ENCODE measurements at places on chromosomes 2 and 18.

GRCh38 chr2:105655244-105655643 is 89.5 kb upstream of the NCK2 start:
- no peak for DNase-seq

DNA sequence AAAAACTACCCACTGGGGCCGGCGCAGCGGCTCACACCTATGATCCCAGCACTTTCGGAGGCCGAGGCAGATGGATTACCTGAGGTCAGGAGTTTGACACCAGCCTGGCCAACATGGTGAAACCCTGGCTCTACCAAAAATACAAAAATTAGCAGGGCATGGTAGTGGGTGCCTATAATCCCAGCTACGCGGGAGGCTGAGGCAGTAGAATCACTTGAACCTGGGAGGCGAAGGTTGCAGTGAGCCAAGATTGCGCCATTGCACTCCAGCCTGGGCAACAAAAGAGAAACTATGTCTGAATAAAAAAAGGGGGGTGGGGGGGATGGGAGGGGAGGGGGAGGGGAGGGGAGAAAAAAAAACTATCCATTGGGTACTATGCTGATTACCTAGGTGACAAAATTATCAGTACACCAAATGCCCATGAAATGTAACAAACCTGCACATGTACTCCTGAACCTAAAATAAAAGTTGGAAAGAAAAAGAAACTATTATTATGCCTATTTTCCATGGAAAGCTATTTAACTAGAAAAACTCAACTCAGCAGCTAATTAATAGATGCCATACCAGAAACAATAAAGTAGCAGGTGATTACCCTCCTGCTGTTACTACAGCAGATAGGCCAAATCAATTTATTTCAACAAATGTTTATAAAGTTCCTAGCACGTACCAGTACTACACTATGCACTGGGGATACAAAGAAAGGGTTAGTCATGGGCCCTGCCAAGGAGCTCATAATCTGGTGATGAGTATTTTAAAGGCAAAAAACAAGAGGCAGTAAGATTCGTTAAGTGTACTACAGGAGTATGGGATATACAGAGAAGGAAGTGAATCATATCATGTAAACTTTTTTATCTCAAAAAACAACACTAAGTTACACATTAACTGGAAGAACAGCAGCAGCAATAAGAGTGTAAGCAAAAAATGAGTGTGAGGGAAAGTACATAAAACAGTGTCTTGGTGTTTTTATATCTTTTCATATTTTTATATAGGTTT is 112.8 kb upstream of the SLC39A10 start:
- DNase-seq = no peak

GRCh38 chr2:166573391-166573790 is 79.3 kb upstream of the SCN7A start:
- DNase-seq = no peak

DNA sequence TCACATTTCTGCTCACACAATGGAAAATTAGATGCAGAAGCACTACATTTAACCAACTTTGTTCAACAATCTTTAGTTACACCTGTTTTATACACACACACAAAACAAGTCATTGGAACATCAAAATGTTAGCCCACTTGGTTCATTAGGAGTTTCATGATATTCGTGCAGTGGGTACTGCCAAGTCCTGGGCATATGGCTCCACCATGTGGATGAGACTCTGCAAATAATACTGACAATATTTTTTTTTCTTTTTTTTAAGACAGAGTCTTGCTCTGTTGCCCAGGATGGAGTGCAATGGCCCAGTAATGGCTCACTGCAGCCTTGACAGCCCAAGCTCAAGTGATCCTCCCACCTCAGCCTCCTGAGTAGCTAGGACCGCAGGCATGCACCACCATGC is 34.5 kb upstream of the GRB14 start:
- DNase-seq = no peak

DNA sequence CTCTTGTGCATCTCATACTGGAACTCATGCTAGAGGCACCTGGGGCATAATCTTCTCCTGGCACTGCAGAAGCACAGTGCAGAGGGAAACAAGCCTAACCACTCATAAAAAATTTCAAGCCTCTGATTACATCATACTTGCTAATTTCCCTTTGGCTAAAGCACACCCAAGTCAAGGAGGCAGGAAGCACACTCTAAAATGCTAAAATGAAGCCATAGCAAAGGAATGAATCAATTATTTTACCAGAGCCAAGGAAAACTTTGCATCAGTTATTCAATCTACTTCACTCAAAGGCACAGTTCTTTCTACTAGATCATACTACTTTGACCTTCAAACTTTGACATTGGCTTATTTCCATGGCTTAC is 79.6 kb upstream of the SPOPL start:
- DNase-seq = no peak

- no peak for DNase-seq
Observed at GRCh38 chr2:227411320-227411989, 23.7 kb upstream of the SCYGR1 start.
